ENCODE measurements at places on chromosomes 5 and 9. TPM values are rescaled to one million over a fixed set of nuclear protein-coding genes. Genes with fewer than 3 reads are reported as not detected.

The CCDC180 gene
- 1.2 TPM for total RNA-seq

DNA sequence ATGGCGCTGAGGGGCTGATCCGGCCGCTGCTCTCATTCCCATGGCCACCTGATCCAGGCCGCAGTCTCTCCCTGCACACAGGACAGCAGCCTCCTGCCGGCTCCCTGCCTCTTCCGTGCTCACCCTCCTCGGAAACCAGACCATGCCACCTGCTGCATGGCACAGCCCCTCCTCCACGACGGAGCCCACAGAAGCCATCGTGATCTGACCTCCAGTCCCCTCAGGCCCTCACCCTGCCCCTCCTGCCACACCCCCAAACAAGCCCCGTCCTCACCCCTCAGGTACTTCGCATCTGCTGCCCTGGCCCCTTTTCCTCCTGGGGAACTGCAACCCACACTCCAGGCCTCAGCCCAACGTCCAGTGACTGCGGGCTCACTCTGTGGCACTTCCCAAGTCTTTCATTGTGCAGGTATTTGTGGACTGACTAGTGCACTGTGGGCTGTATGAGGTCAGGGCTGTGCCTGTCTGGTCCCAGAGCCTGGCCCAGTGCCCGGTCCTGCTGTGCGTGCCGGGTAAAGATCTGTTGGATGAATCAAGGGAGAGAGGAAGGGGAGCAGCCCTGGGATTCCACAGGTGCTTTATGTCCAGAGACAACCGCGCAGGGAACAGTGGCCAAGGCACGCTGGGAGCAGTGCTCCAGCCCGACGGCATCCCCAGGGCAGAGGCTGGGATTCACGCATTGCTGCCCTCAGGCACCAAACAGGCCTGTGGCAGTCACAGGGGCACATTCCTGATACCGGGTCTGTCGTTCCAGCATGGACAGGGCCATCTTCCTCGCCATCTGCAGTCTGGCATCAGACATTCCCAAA, 86.1 kb downstream of the ADAMTS2 start:
- no peak for DNase-seq

- DNase-seq, result no peak
Observed at GRCh38 chr5:16792598-16793275, 143.4 kb downstream of the MYO10 start.

GRCh38 chr5:102801371-102801770, 46.3 kb downstream of the PAM start:
- DNase-seq, result no peak

The KIF4B gene
- total RNA-seq, result not detected

- DNase-seq, result no peak
Observed at GRCh38 chr5:136042665-136043121, 13.9 kb downstream of the TGFBI start.

DNA sequence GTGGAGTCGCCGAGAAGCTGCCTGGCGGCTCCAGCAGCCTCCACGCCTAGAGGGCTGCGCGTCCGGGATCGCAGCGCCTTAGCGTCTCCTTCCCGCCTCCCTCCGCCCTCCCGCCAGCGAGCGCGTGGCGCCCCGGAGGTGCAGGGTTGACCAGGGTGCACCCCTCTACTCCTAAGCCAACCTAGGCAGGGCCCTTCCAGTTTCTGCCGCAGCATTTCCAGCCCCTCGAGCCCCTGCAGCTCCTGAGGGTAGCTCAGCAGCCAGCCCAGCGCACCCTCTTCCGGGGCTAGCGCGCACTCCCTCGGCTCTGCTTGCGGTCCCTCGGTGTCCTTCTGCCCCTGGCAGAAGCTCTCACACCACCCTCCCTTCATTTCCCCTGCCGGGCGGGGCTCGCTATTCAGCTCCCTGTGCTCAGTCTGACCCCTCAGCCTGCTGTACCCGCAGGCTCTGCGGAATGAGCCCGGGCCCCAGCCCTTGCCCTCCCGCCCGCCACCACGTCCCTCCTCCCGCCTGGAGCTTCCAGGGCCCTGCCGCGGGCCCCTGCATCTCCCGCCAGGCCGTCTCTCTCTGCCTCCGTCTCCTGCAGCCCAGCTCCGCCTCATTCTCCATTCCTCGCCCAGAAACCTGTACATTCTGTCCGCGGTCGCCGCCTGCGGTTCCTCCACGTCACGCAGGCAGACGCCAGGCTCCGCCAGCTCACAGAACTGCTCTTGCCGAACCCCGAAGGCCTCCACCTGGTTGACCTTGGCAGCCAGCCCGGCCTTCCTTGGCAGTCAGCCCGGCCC, 61.8 kb downstream of the SPATA31C2 start:
- no peak for DNase-seq

DNA sequence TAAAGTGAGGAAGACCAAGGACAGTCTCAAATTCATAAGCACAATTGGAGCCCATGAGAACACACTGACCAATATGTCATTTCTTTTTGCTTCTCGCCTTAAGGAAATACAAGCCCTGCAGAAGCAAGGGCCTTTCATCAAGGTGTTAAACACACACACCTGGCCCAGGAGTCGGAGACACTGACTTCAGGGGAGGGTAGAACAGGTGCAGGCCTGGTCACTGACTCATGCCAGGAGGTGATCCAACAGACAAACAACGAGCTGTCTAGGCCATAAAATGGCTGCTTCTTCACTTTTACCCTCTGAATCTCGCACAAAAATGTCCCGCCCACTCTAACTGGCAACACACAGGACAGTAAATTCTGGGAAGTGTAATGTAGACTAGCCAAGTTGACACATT, 62.7 kb downstream of the RGMB start:
- no peak for DNase-seq

GRCh38 chr9:135801070-135801469, 99.1 kb downstream of the KCNT1 start:
- no peak for DNase-seq

The PCDHB12 gene
- not detected for total RNA-seq

The CARD9 gene
- 2.4 TPM for total RNA-seq

The STKLD1 gene
- total RNA-seq, result 0.16 TPM

- no peak for DNase-seq
Observed at GRCh38 chr9:109590966-109591365, 92.9 kb upstream of the PTPN3 start.

The ANKRD34B gene
- not detected for total RNA-seq

GRCh38 chr5:64163746-64164145, 1.9 kb upstream of the RNF180 start:
- DNase-seq, result no peak

- DNase-seq, result no peak
Observed at GRCh38 chr9:112705768-112706427, 12.0 kb downstream of the INIP start.

The GHR gene
- 0.08 TPM for total RNA-seq

DNA sequence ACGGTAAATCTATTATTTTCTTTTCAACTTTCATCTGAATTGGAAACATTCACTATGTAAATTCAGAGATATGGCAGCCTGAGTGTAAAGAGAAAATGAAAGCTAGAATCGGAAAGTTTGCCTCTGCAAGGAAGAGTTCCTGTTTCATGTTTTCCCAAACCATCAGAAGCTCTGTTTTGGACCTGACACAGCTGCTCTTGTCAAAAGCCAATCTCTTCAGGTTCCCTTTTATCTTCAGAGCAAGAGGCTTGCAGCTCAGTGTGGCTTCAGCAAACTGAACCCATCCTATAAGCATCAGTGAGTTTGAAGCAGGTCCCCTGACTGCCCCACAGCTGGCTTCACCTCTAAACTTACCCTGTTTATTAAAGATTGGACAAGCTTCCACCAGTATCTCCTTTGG, 1099.7 kb downstream of the DTWD2 start:
- no peak for DNase-seq

- no peak for DNase-seq
Observed at GRCh38 chr5:169142264-169142970, 158.5 kb downstream of the SLIT3 start.

The RGS14 gene
- 43.7 TPM for total RNA-seq

DNA sequence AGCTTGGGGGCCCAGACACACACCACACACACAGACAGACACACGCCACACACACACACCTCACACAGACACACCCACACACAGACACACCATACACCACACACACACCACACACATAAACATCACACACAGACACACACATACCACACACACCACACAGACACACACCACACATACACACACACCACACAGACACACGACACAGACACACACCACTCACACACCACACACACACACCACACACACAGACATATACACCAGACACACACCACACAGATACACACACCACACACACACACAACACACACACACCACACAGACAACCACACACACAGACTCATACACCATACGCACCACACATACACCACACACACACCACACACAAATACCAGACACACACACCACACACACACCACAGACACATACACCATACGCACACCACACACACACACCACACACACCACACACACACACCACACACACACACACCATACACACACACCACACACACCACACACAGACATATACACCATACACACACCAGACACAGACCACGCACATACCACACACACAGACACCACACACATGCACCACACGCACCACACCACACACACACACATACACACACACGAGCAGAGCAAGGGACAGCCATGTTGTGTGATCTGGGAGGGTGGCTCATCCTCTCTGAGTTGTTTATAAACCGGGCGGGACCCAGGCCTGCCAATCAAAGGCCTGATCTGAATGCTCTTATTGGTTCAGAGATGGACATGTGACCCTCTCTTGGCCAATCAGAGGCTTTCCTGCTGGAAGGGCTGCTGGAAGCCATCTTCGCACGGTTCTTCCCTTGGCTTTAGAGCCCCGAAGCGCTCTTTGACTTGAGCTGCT, 148.3 kb downstream of the GAPVD1 start:
- no peak for DNase-seq

DNA sequence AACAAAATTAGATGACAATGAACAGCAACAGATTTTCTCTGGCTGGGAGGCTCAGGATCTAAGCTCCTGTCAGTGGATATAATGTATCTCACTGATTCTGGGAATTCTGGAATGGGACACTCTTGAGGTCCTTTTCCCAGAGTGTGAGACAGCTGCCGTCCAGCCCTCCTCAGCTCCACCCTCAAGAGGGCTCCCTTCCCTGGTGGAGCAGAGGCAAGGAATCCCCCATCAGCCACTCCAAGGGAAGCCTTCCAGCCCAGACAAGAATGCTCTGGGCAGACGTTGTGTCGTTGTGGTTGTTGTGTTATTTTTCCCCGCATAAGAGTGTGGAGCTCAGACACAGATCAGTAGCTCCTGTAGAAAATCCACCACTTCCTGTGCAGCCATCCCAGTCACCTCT, 47.7 kb upstream of the ATP10B start:
- DNase-seq, result no peak

DNA sequence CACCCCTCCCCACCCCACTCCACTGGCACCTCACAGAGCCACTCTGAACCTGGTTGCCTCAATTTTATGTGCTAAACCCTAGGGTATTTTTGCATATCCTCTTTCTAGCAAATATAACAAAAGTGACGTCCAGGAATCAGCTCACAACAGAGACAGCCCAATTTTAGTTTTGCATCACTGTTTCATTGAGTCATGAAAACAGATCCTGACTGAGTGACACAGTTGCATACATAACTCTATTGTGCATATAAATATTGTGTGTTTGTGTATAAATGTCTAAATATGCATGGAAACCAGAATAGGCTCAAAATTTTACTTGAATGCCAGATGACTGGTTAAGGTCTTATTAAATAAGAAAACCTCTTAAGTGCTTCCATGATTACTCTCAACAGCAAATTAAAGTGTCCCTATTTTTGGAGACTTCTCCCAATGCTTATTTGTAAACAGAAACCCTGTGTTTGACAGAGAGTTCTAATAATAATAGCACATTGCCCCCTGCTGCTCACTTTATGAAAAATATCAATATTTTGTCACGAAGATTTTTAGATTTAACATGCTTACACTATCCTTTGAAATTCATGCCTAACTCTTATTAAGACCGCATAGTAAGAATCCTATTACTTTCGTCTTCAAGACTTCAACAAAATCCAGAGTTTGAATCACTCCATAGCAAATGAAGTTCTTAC, 75.5 kb upstream of the PRRC1 start:
- no peak for DNase-seq

DNA sequence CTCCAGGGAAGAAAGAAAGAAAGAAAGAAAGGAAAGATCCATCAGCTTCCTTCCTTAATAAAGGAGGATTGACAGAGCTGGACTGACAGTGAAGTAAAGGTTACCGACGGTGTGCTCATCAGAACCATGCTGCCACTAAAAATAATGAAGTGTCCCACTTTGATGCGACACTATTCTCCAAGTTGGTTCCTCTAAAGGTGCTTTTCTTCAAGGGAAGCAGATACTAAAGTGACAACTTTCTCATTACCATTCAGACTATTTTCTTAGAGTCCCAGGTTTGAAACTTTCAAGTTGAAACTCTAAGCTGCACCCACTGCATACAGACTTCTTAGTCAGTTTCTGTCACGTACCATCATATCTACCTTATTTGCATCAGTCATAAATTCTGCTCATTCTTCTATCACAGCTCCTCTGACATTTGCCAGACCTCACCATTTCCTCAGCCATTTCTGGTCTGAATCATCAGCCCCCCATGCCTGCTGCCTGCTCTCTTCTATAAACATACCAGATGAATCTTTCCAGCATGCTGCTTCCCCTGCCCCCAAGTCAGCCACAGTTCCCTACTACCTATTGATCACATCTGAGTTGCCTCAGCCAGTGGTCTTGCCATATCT, 177.6 kb downstream of the DEPDC1B start:
- no peak for DNase-seq

The SLC34A1 gene
- total RNA-seq, result not detected

Data from activated T-cell treated with anti-CD3 and anti-CD28 coated beads, Interleukin-2, amount 50 U/mL, for 4 hours (primary cell).